Esophagus squamous epithelium (tissue), 5 donors: ENCODE measurements at places on chromosomes 12 and 14.
A peak's percentile ranks its signal among the peaks of the same experiment; 100 is the strongest.

DNA sequence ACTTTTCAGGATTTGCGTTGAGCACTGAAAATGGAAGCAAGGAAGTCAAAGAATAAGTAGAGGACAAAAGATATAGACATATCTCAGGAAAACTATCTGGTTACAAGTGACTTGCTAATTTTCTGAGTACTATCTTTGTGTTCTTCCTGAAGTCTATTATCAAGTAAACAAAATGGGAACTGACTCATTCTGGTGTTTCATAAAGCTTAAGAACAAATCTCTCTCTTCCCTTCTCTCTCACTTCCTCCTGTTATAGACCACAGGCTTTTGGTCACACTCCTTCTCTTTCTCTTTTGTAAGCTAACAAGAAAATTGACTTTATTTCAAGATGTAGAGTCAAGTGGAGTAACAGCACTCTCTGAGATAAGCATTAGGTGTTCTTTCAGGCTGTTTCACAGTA is 406.6 kb upstream of the SYT1 start:
- no peak for DNase-seq
- H3K36me3 ChIP-seq, result no peaks in the 10 kb centered on the region
- no peak overlapping the region for H3K4me3 ChIP-seq
- H3K4me1 ChIP-seq, result no peaks in the 10 kb centered on the region
- H3K27ac ChIP-seq, result no peak overlapping the region

GRCh38 chr12:27015730-27016076 is 1.5 kb upstream of the TM7SF3 start:
- no peaks in the 10 kb centered on the region for H3K36me3 ChIP-seq
- H3K4me1 ChIP-seq, result peaks cover 20% of the 10 kb centered on the region
- H3K27me3 ChIP-seq, result no peaks in the 10 kb centered on the region
- DNase-seq, result no peak
- H3K27ac ChIP-seq, result peak overlapping the region; percentile 95

DNA sequence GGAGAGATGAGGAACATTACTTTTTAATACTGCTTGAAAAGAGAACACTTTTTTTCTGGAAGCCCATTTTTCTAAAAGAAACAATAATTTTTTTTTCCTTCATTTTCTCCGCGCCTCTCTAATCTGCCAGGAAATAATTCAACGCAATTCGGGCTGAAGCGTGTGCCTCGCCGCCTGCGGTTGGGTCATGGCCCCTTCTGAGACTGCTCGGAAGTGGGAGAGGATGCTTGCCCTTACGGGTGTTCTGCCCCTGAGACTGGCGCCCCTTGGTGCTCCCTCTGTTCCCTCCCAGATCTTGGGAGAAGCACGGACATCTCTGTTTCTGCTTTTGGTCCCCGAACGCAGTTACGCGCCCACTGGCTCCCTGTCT is 332 bp upstream of the TBC1D30 start:
- H3K4me1 ChIP-seq, result peaks cover 25% of the 10 kb centered on the region
- DNase-seq, result no peak
- H3K27ac ChIP-seq, result no peak overlapping the region
- no peaks in the 10 kb centered on the region for H3K36me3 ChIP-seq
- H3K4me3 ChIP-seq, result peak overlapping the region; percentile 66

DNA sequence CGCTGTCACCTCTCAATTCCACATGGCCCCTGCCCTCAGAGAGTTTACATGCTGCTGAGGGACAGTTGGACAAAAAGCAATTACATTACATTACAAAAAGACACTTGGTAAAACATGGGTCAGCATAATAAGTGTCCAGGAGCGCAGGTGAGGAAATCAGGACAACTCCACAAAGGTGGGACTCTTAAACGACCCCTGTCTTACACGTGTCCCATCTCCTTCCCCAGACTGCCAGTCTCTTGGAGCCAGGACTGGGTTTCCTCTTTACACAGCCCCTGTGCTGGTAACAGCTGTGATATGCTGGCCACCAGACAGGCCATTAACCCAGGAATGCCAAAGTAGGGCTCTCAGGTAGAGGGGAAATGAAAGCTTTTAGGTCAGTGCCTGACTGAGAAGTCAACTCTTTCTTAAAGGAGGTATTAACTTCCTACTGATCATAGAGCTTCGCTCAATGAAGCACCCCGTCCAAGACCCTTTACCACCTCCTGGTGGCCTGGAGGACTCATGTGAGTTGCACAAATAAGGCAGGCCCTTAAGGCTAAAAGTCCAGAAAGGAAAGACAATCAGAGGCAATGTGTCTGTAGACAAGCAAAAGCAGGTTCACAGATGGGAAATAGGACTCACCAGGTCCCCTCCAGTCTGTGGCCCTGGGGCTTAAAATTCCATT is 55.5 kb downstream of the ANO2 start:
- peaks cover 27% of the 10 kb centered on the region for H3K27me3 ChIP-seq
- H3K27ac ChIP-seq, result no peak overlapping the region
- H3K4me1 ChIP-seq, result no peaks in the 10 kb centered on the region
- H3K4me3 ChIP-seq, result no peak overlapping the region
- H3K36me3 ChIP-seq, result no peaks in the 10 kb centered on the region

DNA sequence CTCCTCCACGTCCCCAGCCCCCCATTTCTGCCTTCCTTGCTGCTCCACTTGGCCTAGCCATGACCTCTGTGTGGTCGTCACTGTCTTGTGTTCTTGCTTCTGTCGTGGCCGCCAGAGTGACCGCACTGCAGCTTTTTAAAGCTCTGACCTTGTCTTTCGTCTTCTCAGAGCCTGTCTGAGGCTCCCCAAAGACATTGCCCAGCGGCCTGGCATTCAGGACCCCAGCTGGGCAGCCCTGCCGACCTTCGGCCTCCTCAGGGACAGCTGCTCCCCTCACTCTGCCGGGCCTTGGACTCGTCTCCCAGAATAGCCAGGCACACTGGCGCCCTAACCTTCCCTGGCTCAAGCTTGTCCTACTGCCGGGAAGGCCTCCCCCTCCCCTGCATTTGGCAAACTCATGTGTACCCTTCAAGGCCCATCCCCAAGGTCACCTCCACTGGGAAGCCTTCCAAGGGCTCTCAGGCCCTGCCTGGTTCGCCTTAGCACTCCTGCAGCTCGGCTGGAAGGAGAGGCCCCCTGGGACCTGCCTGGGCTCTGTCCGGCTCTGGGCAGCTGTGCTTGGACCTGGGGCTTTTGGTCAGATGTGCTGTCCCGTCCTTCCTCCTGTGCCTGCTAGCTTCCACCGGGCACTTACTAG is 15.7 kb upstream of the DLK1 start:
- peaks cover 4% of the 10 kb centered on the region for H3K27me3 ChIP-seq
- H3K4me3 ChIP-seq, result no peak overlapping the region
- no peaks in the 10 kb centered on the region for H3K36me3 ChIP-seq
- no peak overlapping the region for H3K27ac ChIP-seq

- H3K4me1 ChIP-seq, result no peaks in the 10 kb centered on the region
- DNase-seq, result no peak
- H3K27me3 ChIP-seq, result peaks cover 42% of the 10 kb centered on the region
- H3K27ac ChIP-seq, result no peak overlapping the region
- H3K4me3 ChIP-seq, result no peak overlapping the region
Measured at GRCh38 chr14:90050271-90050670, 11.5 kb upstream of the KCNK13 start.

DNA sequence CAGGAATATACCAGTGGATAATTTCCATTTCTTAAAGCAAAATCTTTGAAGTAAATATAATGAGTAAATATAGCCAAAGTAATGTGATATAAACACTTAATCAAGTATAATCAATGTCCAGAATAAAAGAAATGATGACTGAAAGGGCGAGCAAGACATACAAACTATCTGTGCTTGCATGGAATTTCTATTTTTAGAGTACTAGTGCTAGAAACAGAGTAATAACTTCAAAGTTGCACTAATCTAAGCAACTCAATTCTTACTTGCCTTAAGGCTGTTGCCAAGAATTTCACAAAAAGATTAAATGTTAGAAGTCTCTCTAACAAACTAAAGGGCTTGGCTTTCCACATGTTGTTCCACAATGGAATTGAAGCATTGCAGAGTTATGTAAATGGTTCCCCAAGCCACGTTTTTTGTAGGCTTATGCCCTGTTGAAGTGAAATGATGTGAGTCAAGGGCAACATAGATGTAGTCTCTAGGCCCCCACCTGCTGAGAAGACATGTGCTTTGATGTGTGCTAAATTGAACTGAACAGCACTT is 175.0 kb upstream of the LMNTD1 start:
- DNase-seq, result no peak
- no peaks in the 10 kb centered on the region for H3K36me3 ChIP-seq
- H3K4me1 ChIP-seq, result peaks cover 10% of the 10 kb centered on the region
- no peak overlapping the region for H3K4me3 ChIP-seq
